ENCODE measurements at places on chromosomes 6 and 20. TPM values are rescaled to one million over a fixed set of nuclear protein-coding genes. Genes with fewer than 3 reads are reported as not detected.
A peak's percentile ranks its signal among the peaks of the same experiment; 100 is the strongest.

The LY6G6D gene
- total RNA-seq = not detected

DNA sequence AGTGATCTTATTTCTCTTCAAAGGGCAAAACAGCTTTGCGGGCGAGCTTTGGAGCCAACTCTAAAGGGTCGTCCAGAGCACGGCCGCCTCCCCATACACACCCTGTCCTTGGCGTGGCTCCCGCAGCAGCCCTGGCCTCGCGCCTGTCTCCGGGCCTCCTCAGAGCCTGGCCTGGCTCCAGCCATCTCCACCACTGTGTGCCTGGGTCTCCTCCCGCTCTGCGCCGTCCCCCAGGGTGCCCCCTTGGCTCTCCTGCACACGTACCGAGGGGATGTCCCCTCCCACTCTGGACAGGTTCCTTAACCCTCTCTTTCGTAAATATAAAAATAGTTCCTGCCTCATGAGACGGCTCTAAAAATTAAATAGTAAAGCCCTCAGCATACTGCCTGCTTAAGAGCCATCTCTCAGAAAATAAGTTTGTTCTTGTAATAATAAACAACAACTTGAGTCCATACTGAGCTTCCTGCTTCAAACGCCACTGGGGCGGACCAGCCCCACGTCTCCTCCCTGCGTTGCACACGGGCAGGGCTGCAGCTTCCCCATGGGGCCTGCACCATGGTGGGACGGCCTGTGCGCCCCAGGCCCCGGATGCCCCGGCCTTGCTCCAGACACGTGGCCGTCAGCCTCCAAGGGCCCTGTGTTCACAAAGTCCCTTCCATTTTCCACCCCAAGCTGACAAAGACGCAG is 226.2 kb downstream of the TTLL2 start:
- DNase-seq = peak; percentile 95

DNA sequence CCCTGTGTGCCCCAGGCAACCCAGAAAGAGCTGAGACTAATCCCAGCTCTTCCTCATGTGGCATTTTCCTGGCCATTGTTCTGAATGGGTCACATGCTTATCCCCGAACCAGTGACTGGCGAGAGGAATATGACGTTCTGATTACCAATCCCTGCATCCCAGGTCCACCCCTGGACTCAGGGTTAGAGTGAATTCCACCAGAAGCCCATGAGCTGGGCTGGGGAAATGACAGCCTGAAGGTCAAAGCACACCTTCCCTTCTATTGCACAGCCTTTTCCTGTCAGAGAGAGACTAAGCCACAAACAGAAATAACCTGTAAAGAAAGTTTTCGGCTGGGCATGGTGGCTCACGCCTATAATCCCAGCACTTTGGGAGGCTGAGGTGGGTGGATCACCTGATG is 70.9 kb downstream of the ZNF217 start:
- no peak for DNase-seq

- DNase-seq = no peak
Observed at GRCh38 chr6:48658915-48659314, 547.9 kb upstream of the PTCHD4 start.

The TMEM170B gene
- total RNA-seq = 4.4 TPM

The COL21A1 gene
- 54.3 TPM for total RNA-seq

- DNase-seq = no peak
Observed at GRCh38 chr6:130991422-130992137, 71.5 kb downstream of the EPB41L2 start.

DNA sequence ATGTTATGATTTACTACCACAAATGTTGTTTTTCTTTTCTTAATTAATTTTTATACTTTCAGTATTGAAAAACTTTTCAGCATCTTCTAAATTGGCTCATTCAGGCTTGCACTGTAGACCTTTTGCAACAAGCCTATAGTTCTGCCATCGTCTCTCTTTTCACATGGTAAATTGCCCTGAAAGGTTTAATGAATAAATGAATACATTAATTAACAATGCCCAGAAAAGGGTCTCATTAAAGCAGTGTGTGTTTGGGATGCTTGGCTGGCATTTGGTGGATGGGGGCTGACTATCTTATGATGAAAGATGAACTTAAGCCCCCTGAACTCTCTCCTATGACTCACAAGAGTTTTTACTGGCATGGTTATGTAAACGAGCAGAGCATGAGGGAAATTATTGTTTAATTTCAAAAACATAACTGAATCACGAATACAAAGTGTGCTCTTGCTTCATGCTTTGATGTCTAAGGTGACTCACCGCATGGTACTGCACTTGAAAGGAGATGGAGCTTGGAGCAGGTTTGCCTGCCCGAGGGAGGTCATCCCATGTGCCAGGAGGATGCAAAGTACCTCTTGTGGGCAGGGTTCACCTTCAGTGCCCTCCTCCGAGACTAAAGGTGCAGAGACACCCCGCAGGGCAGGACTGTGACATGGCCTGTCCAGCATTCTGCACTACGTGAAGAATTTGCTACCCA is 13.8 kb upstream of the PCK1 start:
- no peak for DNase-seq

DNA sequence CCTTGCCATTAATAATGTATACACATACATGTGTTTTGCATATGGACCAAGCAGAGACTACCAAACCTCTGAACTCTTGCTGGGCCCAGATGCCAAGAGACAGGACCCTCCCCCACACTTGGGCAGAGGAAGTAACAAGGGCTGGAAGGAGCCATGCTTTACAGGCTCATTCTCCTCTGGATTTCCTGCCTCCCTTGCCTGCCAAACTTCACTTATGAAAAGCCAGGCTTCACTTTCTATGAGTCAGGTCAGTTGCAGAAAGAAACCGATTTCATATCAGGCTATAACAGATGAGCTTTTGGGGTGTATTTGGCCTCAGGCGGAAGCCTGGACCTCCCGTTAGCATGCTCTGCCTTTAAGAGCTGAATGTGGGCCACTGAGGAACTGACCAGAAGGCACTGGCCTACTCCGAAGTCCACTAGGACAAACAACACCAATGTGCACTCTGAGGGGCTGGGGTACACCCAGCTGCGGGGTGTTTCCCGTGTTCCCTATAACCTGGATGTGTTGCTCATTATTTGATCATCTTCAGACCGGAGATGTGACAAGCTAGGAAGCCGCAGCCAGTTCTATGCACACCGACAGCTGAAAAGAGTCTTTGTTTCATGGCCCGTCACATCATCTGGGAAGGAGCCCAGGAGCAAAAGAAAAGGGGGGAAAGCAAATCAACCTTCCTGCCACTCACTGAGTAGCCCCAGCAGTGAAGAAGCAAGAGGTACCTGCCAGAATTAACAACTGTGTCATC is 28.5 kb downstream of the HAO1 start:
- no peak for DNase-seq

GRCh38 chr20:8394308-8394945 is 262.4 kb downstream of the PLCB1 start:
- DNase-seq = no peak

- no peak for DNase-seq
Observed at GRCh38 chr6:167094820-167095637, 27.9 kb upstream of the CCR6 start.

DNA sequence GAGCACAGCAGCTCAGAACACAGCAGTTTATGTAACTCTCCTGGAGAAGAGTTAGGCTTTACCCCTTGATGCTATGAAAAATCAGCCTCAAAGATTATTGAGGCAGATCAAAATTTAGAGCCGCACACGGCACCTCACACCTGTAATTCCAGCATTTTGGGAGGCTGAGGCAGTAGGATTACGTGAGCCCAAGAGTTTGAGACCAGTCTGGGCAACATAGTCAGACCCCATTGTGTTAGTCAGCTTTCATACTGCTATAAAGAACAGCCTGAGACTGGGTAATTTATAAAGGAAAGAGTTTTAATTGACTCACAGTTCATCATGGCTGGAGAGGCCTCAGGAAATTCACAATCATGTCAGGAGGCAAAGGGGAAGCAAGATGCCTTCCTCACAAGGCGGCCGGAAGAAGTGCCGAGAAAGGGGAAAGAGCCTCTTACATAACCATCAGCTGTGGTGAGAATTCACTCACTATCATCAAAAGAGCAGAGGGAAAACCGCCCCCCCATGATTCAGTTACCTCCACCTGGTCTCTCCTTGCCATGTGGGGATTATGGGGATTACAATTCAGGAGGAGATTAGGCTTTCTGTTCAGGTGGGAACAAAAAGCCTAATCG is 87.7 kb downstream of the SGK1 start:
- DNase-seq = peak; percentile 20

DNA sequence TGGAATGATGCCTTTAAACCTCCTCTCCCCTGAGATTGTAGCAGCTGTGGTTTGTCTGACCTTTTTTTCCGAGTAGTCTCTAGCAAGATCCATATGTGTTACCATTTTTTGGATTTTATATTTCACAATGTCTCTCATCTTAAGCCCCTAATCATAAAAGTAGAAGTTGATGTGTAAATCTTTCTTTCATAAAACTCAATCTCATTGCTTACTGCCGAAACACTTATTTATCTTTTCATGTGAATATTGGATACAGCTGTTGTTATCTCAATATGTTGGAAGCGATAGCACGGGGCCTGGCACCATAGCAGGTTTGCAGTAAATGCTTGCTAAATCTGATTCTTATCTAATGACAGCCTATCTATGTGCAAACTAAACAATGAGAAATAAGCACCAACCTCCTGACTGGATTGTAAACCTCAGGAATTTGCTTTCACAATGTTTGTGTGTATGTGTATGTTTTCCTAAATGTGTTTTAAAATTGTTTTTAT is 14.2 kb downstream of the SMPDL3A start:
- DNase-seq = no peak

DNA sequence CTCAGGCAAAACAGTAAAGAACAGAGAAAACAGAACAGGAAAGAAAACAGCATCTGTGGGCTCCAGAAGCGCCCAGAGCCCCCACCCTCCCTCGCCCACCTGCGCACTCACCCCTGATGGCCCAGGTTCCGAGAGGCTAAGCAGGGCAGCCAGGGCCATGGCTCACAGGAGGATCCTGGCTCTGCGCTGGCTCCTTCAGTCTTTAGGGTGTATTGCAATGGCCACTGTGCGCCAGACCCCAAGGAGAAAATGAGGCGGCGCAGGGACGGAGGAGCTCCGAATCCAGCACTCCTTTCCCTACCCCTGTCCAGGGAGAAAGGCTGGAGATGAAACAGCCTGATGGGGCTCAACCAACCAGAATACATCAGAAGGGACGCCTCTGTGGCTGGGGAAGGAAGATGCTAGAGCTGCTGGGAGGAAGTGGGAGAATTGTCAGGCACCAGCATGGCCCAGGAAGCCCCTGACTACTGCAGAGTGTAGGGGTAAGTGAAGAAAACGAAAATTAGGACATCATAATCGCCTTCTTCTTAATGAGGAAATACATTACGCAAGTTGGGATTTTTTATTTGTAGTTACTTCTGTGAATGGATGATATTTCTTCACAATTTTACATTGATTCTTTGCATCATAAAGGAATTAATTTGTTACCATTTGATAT is 49.0 kb downstream of the COL11A2 start:
- DNase-seq = no peak

GRCh38 chr20:37528446-37529213 is 954 bp upstream of the BLCAP start:
- no peak for DNase-seq

GRCh38 chr6:82525775-82526495 is 162.3 kb downstream of the TPBG start:
- no peak for DNase-seq

GRCh38 chr6:41647061-41647511 is 8.8 kb downstream of the MDFI start:
- DNase-seq = no peak

The PNLDC1 gene
- total RNA-seq = 0.33 TPM

The MOXD1 gene
- 3.4 TPM for total RNA-seq
